ENCODE measurements at places on chromosomes 1 and 21.
A peak's percentile ranks its signal among the peaks of the same experiment; 100 is the strongest.

DNA sequence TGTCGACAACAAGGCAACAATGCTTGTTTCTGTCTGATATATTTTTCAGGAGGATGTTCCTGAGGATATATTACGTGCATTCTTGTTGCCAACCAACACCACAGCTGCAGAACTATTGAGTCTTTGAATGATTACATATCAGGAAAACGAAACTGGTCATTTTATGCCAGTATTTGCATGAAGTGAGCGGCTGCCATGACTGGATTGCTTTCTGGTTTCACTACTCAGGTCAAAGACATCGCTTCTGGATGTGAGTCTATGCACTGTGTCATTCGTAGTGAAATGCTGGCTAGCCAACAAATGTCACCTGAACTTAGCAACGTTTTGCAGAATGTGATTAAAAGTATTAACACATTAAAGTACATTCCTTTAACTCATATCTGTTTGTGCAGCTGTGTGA is 35.8 kb upstream of the OLFM3 start:
- H3K4me3 ChIP-seq = no peak overlapping the region
- no peaks in the 10 kb centered on the region for H3K27me3 ChIP-seq
- DNase-seq = no peak
- H3K36me3 ChIP-seq = no peaks in the 10 kb centered on the region
- no peaks in the 10 kb centered on the region for H3K4me1 ChIP-seq
- no peak overlapping the region for H3K27ac ChIP-seq

GRCh38 chr1:172781513-172782140 is 122.7 kb downstream of the FASLG start:
- H3K27ac ChIP-seq = no peak overlapping the region
- no peaks in the 10 kb centered on the region for H3K4me1 ChIP-seq
- H3K4me3 ChIP-seq = no peak overlapping the region
- no peaks in the 10 kb centered on the region for H3K36me3 ChIP-seq

DNA sequence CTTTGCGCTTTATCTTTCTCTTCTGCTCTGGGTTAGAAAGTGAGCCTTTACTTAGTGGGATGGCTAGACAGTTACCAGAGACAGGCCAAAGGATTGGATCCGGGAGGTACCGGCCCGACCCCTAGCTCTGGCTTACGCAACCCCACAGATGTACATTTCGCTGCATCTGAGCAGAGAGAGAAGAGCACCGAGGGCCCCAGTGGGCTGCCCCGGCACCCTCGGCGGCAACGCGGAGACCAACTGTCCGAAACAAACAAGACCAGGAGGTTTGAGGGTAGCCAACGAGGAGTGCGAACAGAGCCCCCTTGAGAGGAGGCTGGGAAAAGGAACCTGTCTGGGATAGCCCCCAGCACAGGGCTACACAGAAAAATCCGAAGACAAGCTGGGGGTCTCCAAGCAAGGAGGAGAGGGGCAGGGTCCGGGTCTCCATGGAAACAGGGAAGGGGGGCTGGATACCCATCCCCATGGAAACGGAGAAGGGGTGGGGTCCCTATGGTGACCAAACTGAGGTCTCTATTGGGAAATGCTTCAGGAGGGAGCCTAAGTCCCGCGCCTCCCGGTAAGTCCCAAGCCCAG is 373 bp downstream of the MTF1 start:
- peak overlapping the region; percentile 93 for H3K4me3 ChIP-seq
- no peaks in the 10 kb centered on the region for H3K4me1 ChIP-seq
- no peak for DNase-seq
- H3K27me3 ChIP-seq = no peaks in the 10 kb centered on the region
- H3K27ac ChIP-seq = peak overlapping the region; percentile 95

DNA sequence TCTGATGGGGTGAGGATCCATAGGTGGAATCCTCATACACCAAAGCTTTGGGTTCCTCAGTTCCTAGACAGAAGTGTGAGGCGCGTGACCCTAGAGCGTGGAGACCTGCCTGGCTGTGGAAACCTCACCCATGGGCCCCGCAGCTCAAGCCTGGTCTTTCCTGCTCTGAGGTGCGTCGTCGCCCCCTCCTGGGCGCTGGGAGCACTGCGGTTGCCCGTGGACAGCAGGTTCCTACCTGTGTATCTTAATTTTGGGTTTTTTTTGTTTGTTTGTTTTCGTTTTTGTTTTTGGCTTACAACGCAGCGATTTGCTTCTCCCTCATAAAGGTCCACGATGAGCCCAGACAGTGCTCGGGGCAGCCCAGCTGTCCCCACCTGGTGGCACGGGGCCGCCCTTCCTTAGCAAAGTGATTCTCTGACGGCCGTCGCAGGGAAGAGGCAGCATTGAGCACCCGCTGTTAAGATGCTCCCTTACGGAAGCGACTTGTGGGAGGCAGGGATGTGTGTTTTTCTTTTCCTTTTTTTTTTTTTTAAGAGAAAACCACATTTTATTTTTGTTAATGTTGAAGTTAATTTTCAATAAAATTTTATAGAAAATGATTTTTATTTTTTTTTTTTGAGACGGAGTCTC is 36.5 kb upstream of the TRAPPC10 start:
- no peaks in the 10 kb centered on the region for H3K27me3 ChIP-seq
- H3K27ac ChIP-seq = no peak overlapping the region
- H3K4me1 ChIP-seq = no peaks in the 10 kb centered on the region
- DNase-seq = peak; percentile 83
- no peaks in the 10 kb centered on the region for H3K36me3 ChIP-seq

DNA sequence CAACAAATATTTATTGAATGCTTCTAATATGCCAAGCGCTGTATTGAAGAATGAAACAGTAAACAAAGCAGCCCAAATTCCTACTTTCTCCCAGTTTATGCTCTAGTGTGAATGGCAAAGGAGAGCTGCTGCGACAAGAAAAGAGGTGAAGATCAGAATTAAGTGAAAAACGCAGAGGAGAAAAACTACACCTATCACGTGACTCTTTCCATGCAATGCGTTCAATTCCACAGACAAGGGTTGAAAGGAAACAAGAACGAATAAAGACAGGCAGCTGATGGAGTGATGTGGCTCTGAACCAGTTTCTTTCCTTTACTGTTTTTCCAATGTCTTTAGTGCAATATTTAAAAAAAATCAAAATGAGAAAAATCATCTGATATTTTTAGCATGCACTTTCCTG is 23.6 kb downstream of the MT1HL1 start:
- no peak for DNase-seq
- H3K27ac ChIP-seq = no peak overlapping the region
- no peaks in the 10 kb centered on the region for H3K27me3 ChIP-seq
- H3K4me1 ChIP-seq = no peaks in the 10 kb centered on the region

DNA sequence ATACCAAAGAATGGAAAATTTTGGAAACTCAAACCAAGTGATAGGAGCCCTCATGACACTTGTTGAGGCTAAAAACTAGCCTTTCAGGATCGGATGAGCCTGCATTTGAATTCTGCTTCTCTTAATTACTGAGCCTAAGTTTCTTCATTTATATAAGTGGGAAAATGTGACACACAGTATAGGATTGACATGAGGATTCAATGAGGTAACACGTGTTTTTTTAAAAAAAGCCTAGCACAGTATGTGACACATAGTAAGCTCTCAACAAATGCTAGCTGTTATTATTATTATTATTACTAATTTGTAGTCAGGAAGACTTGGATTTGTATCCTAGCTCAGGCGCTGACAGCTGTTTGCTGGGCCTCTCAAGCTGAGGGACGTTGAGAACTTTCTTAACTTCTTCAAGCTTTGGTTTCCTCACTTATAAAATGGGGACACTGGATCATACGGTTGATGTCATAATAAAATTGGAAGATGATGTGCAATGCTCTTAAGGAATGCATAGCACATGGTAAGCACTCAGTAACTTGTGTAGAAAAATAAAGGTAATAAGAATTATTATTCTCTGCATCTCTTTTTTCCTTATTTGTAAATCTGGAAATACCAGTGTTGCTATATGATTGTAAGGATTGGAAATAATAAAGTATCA is 55.4 kb upstream of the JUN start:
- H3K27ac ChIP-seq = no peak overlapping the region
- H3K36me3 ChIP-seq = no peaks in the 10 kb centered on the region
- H3K4me1 ChIP-seq = no peaks in the 10 kb centered on the region
- DNase-seq = no peak

GRCh38 chr1:77051425-77051824 is 167.8 kb downstream of the PIGK start:
- H3K36me3 ChIP-seq = no peaks in the 10 kb centered on the region
- no peaks in the 10 kb centered on the region for H3K27me3 ChIP-seq
- H3K4me1 ChIP-seq = no peaks in the 10 kb centered on the region

DNA sequence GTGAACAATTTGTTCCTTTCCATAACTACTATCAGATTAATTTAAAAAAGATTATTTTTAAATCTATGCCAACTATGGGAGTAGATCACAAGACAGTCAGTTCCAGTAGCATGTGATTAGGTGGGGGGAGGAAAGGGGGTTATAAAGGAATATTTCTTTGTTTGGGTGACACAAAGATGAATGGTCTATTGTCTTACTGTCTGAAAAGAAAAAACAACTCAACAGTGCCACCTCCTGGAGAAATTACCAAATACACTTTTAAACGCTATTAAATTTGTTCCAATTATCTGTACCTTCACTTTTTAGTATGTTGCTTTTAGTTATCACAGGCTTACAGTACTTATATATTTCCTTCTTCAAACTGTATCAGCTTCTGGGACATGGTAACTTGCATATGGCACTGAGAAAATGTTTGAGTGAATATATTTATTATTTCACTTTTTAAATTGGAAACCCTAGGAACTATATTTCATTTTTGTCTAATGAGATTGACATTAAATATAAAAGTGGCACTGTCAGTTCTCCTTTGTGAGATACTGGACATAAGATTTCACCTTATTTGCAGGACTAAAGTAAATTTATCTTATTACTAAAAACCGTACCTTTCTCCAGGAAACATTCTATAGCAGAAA is 1.7 kb upstream of the SORT1 start:
- H3K27me3 ChIP-seq = no peaks in the 10 kb centered on the region
- peaks cover 9% of the 10 kb centered on the region for H3K4me1 ChIP-seq
- H3K27ac ChIP-seq = no peak overlapping the region
- no peak for DNase-seq
- H3K36me3 ChIP-seq = no peaks in the 10 kb centered on the region

- no peak for DNase-seq
- no peaks in the 10 kb centered on the region for H3K4me1 ChIP-seq
- no peaks in the 10 kb centered on the region for H3K27me3 ChIP-seq
- H3K27ac ChIP-seq = no peak overlapping the region
- no peaks in the 10 kb centered on the region for H3K36me3 ChIP-seq
- no peak overlapping the region for H3K4me3 ChIP-seq
These were observed 64.9 kb downstream of the CD2 start for GRCh38 chr1:116819081-116819480.

- H3K27ac ChIP-seq = no peak overlapping the region
- no peak for DNase-seq
- H3K27me3 ChIP-seq = no peaks in the 10 kb centered on the region
- no peaks in the 10 kb centered on the region for H3K4me1 ChIP-seq
- no peak overlapping the region for H3K4me3 ChIP-seq
These were observed 7.8 kb upstream of the LRP8 start for GRCh38 chr1:53335661-53336060.

GRCh38 chr1:55131801-55132200 is 83.4 kb downstream of the USP24 start:
- DNase-seq = no peak
- H3K36me3 ChIP-seq = peaks cover 11% of the 10 kb centered on the region
- H3K27me3 ChIP-seq = no peaks in the 10 kb centered on the region
- H3K4me1 ChIP-seq = no peaks in the 10 kb centered on the region

- H3K27ac ChIP-seq = no peak overlapping the region
- H3K4me3 ChIP-seq = no peak overlapping the region
- no peaks in the 10 kb centered on the region for H3K36me3 ChIP-seq
- H3K4me1 ChIP-seq = no peaks in the 10 kb centered on the region
- no peak for DNase-seq
These were observed 27.0 kb upstream of the DYRK1A start for GRCh38 chr21:37339552-37339939.

- peak overlapping the region; percentile 25 for H3K27ac ChIP-seq
- DNase-seq = no peak
- no peaks in the 10 kb centered on the region for H3K36me3 ChIP-seq
- peaks cover 13% of the 10 kb centered on the region for H3K4me1 ChIP-seq
- peak overlapping the region; percentile 36 for H3K4me3 ChIP-seq
These were observed 2.3 kb downstream of the COL9A2 start for GRCh38 chr1:40314721-40315238.

DNA sequence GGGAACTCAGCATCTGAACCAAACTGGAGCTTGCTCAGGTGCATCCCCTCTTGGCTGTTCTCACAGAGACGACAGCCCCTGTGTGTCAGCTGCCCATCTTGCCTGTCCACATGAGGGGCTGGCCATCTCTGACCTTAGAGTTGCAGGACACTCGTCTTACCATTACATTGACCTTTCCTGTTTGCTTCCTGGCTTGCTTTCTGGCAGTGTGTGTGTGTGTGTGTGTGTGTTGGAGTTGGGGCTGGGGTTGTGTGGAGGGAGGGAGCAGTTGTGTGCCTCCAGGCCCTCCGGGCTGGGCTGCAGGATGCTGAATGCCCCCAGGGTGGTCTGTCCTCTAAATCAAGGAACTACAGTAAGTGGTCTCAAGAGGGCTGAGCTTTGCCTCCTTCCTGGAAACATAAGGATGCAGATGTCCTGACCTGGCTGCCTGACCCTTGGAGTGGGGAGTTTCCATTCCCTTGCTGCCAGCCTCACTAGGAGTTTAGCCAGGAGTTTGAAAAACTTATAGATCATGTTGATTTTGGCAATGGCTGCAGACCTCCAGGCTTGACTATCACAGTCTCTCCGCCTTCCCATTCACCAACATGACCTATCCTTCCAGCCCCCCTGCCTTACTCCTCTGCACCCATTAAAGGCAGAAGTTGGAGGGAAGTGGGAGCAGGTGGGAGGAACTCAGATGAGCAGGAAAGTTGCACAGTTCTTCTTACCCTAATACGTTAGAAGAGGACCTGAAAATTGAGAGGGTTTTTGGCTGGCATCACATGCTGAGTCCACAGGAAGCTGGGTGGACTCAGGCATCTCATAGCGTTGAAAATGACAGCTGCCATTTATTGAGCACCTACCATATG is 19.0 kb downstream of the RASSF5 start:
- no peaks in the 10 kb centered on the region for H3K27me3 ChIP-seq
- H3K27ac ChIP-seq = no peak overlapping the region
- no peaks in the 10 kb centered on the region for H3K36me3 ChIP-seq
- no peak for DNase-seq
- H3K4me1 ChIP-seq = no peaks in the 10 kb centered on the region

DNA sequence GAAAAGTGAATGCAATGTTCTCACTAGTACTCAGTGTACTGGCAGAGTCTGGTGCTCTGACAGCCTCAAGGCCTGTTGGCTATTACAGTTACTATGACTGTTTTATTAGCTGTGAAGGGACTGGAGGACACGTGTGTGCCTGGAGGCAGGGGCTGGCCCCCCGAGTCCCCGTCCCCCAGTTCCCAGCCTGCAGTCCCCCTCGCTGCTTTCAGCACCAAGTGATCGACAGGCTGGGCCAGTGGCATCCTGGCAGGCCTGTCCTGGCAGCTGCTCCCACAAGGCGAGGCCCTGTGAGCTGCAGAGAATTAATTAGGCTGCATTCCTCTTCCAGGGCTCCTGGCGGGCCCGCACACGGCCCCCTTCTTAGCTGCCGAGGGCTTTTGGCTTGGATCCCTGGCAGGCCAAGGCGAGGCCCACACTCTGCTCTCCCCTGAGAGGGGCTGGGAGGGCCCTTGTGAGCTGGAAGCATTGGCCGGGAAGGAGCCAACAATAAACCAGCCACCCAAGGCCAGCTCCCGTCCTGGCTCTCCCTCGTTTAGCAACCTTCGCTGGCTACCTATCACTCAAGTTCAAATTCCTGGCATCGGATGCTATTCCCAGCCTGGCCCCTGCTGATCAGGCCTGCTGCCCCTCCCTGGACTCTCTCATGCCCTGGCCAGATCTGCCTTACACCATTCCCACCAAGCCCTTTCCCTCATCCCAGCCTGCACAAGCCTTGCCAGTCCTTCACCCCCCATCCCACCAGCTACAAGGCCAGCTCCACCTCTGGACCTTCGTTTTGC is 9.8 kb downstream of the EDN2 start:
- no peak for DNase-seq
- H3K36me3 ChIP-seq = no peaks in the 10 kb centered on the region
- peak overlapping the region; percentile 65 for H3K27ac ChIP-seq
- peaks cover 38% of the 10 kb centered on the region for H3K4me1 ChIP-seq
- H3K4me3 ChIP-seq = no peak overlapping the region

Measured in breast epithelium (tissue), 4 donors.